GM20000 (cell line): ENCODE measurements at places on chromosomes 12 and 14.

DNA sequence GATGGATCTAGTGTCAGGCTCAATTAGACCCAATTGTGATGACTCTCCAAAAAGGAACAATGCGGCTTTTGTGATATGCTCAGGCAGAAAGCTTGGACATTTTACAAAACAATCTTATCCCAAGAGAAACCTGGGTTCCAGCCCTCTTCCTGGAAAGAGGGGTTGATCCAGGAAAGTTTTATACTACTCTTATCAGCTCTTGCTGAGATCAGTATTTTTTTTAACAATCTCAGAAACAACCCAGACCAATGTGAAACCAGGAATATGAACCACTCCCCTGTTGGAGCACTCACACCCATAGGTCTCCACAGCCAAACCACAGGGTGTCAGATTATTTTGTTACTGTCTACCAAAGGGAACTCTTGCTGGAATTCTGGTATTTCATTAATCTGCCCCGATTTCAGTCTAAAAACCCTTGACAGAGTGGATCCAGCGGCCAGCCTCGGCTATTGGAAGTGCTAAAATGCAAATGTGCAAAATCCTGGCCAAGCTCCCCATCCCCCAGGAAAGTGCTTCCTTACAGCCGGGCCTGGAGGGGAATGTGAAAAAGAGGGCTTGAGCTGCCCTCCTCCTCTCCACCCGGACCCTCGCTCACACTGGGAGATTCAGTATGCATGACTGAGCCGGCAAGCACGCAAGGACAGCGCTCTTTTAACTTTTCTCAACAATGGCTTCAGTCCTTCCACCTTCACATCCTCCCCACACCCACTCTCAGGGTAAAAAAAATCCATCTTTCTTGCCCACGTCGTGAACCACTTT lies 4.0 kb downstream of the FBXL14 start:
- no peak for DNase-seq

DNA sequence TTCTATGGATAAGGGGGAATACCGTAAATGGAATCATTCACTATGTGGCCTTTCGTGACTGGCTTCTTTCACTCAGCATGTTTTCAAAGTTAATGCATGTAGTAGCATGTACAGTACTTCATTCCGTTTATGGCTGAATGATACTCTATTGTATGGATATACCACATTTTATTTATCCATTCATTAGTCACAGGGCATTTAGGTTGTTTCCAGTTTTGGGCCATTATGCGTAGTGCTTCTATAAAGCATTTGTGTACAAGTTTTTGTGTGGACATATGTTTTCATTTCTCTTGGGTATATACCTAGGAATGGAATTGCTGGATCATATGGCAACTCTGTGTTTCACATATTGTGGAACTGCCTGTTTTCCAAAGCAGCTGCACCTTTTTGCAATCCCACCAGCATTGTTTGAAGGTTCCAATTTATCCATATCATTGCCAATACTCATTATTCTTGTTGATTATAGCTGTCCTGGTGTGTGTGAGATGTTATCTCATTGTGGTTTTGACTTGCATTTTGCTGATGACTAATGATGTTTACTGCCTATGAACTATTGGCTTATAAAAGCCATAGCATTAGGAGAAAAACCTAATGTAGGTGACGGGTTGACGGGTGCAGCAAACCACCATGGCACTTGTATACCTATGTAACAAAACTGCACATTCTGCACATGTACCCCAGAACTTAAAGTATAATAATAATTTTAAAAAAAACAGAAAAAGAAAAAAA lies 45.5 kb downstream of the ATF7IP start:
- DNase-seq: no peak

- DNase-seq: no peak
Measured at GRCh38 chr14:106010783-106011182, 484.4 kb downstream of the TMEM121 start.

DNA sequence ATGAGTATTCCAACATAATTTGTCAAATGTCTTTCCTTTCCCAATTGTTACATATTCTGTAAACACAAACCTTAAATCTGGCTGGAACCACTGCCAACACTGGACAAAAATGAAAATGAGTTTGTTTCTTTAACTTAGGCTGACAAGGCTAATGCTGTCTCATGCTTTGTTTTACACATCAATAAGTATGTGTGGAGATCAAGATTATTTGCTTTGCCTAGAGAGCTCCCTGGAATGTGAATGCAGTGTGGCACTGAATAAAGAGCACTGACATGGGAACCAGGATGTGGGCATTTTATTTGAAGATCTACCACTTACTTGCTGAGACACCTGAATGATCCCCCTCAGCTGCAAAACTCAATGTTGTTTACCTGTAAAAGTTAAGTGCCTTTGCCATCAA lies 61.7 kb downstream of the RALGAPA1 start:
- DNase-seq: no peak

DNA sequence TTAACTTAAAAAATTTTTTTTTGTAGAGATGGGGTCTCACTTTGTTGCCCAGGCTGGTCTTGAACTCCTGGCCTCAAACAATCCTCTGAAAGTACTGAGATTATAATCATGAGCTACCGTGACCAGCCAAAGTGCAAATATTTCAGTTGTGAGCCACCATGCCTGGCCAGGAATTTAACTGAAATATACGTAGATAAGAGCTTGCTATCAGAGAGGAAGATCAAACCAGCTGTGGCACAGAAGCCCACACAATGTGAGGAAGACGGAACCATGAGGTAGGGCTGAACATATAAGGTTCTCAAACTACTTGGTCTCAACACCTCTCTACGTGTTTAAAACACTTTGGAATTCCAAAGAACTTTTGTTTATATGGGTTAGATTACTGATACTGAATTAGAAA lies 29.1 kb downstream of the ATG14 start:
- DNase-seq: no peak

DNA sequence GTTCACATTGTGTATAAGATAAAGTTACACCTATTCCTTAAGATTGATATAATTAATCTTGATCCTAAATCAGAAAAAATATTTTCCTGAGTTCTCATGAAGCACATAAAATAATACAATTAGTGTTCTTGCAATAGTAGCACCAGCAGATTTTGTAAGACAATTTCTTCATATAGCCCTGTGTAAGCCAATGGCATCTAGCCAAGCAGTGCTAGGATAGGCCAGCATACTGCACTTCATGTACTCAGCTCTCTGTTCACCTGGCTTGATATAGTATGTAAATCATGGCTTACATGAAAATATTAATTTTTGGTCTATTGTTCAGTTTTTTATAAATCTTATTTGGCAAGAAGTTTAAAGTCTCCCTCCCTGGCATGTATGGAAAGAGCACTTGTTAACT lies 1.9 kb downstream of the KLRF2 start:
- no peak for DNase-seq

DNA sequence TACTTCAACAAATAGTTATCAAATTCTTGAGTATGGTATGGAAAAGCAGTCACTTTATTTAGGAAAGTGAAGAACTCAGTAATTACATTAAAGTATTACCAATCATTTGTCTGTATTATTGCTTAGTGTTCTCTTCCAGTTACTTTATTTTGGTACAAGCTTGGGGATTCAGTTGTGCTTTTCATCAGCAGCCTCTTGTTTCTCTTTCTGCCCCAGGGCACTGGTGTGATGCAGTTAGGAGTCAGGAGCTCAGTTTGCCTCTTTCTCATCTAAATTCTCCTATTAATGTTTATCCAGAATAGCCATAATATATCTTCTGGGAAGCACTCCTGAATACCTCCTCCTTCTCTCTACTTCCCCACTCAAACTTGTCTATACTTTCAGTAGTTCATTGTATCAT lies 25.7 kb downstream of the PMCH start:
- no peak for DNase-seq
